Suppressor macrophage treated with lipopolysaccharide for 1 hour (primary cell): ENCODE measurements at places on chromosomes 3 and 15.

- no peak for DNase-seq
Observed at GRCh38 chr3:114884213-114884923, 262.7 kb downstream of the ZBTB20 start.

DNA sequence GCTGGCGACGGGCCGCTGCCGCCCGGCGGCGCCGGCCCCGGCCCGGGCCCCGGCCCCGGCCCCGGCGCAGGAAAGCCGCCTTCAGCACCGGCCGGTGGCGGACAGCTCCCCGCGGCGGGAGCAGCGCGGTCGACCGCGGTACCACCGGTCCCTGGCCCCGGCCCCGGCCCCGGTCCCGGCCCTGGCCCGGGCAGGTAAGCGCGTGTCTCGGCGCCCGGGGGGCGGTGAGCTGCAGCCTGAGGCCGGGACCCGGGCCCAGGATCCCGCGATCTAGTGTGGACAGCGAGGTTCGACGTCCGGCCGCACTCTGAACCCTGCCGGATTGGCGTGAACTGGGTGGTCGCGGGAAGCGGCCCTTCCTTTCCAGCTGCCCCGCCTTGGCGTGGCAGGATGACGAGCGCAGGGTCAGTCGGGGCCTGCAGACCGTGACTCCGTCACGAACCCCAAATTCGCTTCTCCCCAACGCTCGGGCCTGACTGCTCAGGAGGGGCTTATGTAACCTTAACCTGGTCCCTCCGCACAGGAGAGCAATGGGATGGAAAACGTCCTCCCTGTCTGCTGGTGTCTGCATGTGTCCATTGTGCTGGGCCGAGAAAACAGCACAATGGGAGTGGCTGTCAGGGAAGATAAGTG is 472 bp downstream of the BSN start:
- peak; percentile 84 for DNase-seq

DNA sequence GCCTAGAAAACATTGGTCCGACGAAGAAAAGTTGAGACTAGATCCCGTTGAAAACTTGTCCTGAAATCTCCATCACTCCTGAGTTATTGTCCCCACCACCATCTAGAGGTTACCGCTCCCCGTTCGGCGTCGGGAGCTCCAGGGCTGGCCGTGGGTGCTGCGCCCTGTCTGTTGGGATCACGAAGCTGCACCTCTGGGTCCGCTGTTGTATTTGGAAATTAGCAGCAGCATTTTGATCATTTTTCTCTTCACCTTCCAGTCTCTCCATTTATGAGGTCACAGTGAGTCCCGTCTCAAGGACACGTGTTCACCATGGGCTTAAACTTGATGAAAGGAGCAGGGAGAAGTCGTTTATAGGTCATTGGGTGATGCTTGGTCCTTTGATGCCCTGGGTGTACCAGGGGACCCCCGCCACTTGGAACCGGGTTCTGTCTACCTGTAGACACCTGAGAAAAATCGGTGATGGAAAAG is 565 bp downstream of the MANF start:
- DNase-seq, result peak; percentile 17

DNA sequence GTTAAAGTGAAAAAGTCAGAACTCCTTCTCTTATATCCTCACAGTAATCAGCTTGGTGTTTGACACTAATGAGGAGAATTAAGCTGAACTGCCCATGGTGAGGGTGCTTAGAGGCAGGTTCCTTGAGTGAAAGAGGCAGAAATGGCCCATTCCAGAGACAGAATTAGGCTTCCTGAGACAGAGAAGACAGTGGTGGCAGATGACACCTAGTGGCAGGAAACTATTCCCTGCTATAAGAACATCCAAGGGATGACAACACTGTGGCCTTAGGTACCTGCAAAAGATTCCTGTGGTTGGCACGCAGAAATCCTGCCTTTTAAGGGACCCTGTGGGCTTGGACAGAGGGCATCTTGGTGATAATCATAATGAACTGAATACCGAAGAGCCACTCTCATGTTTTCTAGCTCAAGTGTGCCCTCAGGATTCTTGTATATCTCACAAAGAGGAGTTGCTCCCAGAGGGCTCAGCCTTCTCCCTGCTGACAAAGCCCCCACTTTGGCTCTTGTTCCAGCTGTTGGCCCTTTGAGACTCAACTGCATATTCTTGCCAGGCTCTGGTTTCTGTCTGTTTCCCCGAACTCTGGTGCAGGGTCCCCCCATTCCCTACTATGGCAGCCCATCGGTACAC is 56.0 kb downstream of the KBTBD12 start:
- DNase-seq, result peak; percentile 62
